ENCODE measurements at places on chromosomes 6 and 20.
A peak's percentile ranks its signal among the peaks of the same experiment; 100 is the strongest.

- ATAC-seq = peak; percentile 94
Measured at GRCh38 chr6:149508485-149508884, 23.7 kb upstream of the ZC3H12D start.

- ATAC-seq = no peak
Measured at GRCh38 chr6:25301362-25301761, 22.2 kb downstream of the CARMIL1 start.

DNA sequence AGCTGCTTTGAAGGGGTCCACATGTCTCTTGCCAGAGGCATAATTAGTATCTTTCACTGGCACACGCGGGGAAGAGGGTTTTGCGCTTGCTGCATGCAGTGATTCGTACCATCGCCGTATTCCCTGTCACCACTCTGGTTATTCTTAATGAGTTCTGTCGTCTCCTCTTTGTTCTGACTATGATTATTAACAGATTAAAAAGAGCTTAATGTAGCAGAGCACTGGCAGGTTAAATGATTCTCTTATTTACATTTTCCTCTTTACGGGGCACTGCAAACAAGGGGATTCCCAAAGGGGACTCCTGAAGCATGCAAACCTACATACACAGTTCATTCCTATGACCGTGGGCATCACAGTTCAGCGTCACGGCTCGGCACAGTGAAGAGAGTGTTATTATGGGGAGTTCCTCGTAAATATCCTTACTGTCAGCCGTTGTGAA is 204.8 kb downstream of the DTNBP1 start:
- ATAC-seq = no peak

GRCh38 chr6:90121982-90122381 is 174.7 kb downstream of the BACH2 start:
- ATAC-seq = peak; percentile 61

- ATAC-seq = no peak
Measured at GRCh38 chr6:56370127-56370540, 122.8 kb upstream of the COL21A1 start.

DNA sequence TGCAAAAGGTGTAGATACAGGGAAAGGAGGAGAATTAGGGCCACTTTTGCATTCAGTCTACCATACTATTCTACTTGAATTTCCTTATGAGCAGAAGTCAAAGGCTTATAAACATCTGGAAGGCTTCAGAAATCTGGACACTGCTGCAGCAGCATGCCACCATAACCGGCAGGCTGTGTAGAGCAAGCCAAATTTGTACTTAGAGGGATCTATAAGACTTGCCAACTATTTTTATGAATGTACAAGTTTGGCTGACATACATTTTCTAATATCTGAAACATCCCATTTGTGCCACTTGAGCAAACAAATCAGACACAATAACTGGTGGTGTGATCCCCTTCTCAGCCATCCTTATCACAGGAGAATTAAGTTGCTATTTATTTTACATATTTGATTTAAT is 14.0 kb upstream of the PLCB1 start:
- ATAC-seq = no peak

DNA sequence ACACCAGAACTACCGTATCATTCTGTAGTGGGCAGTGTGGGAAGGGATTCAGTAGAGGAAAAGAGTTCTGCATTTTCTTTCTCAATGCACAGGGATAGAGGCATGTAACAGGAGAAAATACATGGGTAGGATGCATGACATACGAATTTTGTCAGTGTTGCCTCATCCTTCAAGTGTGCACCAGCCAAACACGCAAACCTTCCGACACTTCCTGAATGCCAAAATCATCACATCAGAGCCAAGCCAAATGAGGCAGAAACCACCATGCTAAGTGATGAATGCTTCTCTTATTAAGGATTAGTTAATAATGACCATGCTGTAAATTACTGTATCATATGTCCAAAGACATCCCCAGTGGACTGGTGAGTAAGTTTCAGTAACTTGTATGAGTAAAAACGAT is 27.3 kb downstream of the RAMACL start:
- no peak for ATAC-seq

- ATAC-seq = no peak
Measured at GRCh38 chr20:58073945-58074856, 154.3 kb downstream of the ANKRD60 start.

DNA sequence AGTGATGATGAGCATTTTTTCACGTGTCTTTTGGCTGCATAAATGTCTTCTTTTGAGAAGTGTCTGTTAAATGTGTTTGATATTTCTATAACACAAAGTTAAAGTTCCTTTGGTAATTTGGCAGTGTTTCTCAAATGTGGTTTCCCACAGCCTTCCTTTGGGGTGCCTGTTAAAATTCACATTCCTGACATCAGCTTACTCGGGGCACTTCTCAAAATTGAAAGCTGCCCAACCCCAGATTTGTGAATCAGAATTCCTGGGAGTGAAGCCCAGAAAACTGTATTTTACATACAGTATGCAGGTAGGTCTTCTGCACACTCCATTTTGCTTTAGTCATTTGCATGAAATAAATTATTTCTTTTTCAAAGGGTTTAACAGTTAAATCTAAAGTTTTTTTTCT is 207.9 kb downstream of the GMPR start:
- ATAC-seq = no peak

- no peak for ATAC-seq
Measured at GRCh38 chr20:33018169-33018931, 10.8 kb downstream of the BPIFB2 start.

DNA sequence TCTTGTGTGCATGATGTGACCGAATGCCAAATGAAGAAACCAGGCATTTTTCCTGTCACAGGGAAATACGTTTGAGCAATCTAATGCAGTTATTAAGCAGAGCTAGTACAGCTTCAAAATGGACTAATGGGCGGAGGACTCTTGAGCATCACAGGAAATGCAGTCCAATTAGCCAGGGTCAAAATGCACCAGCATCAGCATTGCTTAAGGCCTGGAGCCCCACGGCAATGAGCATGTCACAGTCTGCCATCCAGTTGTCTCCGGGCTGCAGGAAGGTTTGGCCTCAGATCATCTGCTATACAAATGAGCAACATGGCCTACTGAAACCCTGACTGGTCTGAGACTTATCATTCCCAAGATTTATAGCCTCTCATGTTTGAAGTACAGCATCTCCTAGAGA is 652.1 kb upstream of the SLC35B3 start:
- ATAC-seq = no peak

GRCh38 chr20:57003012-57003411 is 263.4 kb downstream of the BMP7 start:
- no peak for ATAC-seq

DNA sequence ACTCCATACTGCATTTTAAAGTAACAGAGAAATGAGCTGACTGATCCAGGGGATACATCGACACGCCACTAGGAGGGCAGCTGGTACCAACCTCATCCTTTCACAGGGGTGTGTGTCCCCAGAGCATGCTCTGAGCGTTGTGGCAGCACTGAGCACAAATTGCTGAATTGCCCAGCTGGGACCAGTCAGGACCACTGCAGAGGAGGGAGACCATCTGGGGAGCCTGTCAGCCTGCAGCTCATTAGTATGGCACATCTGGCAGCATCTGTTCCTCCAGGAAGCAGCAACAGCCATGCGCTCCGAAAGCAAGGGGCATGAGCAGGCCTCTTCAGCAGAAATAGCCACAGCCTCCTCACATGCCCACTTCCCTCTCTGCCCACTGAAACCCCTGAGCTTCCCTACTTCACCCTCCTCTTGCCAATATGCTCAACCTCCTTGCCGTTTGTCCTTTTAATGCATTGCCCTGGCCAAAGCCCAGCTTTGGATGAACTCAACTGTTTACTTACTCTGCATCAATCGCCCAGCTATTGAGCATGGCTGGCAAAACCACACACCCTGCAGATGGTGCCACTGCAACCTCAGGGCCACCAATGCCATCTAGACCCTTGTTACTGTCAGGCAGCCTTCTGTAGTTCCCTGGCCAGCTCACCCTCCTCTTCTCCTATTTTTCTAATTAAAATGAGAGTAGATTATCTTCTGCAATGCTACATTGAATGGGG is 77.6 kb upstream of the NEDD9 start:
- no peak for ATAC-seq
